ENCODE measurements at places on chromosomes 3 and 15.

GRCh38 chr15:100710744-100711515 is 108.5 kb downstream of the ASB7 start:
- DNase-seq = no peak

DNA sequence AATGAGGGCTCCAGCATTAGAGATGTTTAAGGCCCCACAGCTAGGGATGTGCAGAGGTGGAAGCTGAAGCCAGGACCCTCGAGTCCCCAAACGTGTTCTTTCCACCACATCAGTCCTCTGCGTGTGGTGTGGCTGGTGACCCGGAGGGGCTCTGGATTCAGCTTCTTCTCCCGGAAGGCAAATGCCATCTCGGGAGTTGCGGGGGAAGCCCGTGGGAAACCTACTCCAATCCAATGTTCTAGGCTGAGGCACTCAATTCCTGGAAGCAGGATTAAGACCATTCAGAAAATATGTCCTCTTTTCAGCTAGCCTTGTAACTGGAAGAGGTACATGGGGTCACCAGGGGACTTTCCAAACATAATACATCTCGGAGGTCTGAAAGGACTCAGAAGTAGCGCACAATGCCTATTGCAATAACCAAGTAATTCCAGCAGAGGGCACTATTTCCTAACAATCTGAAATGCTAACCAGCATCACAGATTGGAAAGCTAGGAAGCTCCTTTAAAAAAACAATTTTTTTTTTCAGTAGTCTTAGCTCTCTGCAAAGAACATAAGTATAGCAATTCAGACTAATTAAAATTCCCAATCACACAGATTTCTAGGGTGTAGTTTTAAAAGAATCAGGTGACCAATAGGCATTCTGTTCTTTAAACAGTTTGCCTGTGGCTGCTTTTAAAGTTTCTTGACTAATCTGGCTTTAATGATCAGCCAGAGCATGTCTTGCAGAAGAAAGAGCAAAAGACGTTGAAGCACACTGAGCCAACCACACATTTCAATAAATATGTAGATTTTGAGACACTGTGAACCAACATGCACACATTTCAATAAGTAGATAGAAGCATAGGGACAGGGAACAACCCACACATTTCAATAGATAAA is 36.1 kb downstream of the BNC1 start:
- DNase-seq = peak; percentile 86

DNA sequence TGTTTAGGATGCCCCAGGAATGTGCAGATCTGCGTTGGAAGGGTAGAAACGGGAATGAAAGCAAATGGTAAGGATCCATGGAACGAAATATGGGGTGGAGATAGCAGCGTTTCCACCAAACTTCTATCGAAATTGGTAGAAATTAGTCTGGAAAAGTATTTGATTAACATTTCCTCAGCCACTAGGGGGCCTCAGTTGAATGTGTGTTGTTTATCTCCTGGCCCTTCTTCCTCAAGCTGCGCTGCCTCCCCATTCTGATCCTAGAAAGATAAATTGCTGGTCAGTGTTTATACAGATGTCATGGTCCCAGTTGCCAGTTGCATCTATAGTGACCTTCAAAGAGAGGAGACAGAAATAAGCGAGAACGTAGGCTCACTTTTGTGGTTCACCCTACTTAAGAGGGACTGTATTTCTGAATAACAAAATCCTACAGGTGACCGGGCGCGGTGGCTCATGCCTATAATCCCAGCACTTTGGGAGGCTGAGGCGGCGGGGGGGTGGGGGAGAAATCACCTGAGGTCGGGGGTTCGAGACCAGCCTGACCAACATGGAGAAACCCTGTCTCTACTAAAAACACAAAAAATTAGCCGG is 457.1 kb downstream of the SQOR start:
- DNase-seq = peak; percentile 57

GRCh38 chr3:107806536-107806935 is 283.8 kb downstream of the BBX start:
- no peak for DNase-seq

- no peak for DNase-seq
These were observed 188.5 kb downstream of the FAM43A start for GRCh38 chr3:194874206-194874605.

- peak; percentile 65 for DNase-seq
These were observed 10.7 kb downstream of the IGF1R start for GRCh38 chr15:98658831-98659699.

DNA sequence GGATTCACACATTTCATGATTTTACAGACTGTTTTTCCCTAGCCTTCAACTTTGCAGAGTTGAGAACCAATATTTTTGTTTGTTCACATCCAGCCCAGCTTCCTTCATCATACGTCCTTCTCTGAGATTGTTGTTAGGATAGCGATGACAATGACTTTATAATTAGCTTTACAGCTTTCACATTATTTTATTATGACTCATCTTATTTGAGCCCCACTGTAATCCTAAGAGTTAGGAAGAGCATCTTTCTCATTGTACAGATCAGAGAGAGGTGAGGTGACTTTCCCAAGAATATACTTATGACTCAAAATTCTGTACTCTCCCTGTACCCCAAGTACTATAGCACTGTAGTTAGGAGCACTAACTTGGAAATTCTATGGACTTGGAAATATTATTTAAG is 156.1 kb downstream of the ALDH1A2 start:
- DNase-seq = no peak

- no peak for DNase-seq
These were observed 459.7 kb upstream of the EPHA6 start for GRCh38 chr3:96354742-96355141.

GRCh38 chr3:31615071-31615875 is 82.5 kb downstream of the STT3B start:
- DNase-seq = no peak

DNA sequence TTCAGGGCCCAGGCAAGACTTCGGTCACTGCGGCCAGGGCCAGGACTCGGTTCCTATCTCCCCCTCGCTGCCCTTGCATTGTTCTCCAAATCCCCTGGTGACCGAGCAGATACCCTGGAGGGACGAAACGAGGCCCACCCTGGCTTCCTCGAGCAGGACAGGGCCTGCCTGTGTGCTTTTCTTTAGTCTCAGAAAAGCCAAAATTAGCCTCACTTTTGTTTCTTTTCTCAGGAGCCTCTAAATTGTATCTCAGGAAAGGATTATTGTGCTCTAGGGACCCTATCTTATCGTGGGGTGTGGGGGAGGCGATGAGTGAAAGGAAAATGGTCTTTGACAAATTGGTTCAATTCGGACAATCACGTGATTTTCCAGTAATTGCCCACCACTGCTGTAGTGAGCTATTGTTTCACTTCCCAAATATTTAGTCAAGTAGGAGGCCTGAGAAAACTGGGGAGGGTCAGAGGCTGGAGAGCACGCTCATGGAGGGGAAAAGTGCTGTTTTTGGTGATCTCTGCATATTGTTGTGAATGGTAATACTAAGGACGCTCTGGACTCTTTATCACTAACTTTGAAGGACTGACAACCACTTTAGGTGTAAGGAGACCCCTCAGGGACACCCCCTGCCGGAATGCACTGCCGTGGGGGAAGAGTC is 61.6 kb downstream of the TMEM44 start:
- DNase-seq = peak; percentile 90

DNA sequence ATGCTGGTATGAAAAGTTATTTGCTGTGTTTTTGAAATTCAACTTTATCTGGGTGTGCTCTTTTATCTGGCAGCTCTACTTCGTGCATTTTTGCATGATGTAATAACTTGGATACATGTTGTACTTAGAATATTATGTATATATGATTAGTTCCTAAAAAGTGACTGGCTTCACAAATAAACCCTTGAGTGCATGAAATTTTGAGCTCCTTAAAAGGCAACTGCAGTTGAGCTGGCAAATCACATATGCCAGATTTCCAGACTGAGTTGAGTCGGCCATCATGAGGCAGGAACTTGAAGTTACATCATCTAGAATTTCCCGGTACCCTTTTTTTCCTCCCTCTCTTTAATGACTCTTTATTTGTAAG is 162.5 kb downstream of the FNDC3B start:
- DNase-seq = peak; percentile 96

DNA sequence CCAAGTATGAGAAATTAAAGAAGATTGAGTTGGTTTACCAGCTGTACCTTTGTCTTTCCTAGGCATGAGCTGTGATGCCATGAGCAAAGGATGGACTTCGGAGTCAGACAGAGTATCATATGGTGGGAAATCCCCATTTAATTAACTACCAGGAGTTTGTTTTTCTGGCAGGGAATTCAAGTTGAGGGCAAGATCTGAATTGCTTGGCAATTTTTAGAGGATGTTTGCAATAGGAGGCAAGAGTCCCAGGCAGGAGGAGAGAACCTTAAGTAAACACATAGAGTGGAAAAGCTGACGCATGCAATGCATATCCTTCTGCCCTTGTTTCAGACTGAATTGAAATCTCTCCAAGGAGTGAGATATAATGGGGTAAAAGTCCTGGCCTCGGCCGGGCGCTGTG is 569.7 kb upstream of the MDFIC2 start:
- peak; percentile 48 for DNase-seq

DNA sequence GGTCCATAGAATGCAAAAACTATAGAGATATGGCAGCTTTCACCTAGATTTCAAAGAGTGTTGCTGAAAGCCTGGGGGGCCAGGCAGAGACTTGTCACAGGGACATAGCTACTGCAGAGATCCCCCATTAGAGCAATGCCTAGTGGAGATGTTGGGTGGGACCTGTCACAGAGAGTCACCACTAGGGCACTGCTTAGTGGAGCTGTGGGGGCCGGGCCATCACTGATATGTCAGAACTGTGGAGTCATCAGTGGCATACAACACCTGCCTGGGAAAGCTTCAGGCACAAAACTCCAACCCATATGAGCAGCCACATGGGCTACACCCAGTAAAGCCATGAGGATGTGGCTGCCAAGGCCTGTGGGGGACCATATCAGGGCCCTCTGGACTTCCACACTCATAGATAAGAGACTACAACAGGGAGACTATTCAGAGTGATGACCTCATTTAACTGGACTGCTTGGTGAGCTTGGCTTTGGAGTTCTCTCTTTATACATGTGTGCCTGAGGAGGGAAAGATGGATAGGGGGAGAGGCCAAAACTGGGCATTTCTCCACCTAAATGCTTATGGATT is 176.3 kb downstream of the ZNF621 start:
- DNase-seq = no peak

DNA sequence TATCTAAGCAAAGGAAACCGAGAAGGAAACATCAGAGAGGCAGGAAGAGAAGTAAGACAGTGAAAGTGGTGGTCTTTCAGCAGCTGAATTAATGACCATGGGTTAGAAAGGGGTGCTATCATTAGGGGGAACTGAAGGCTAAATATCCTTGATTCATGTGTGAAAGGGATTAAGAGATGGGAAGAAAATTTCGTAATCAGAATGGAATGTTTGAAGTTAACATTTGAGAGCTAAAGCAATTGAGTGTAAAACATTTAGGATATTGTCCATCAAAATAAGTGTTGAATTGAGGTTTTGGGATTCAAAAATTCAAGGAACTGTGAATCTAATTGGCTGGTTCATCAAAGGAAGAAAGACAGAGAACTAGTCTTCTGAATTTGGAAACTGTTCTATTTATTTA is 4.1 kb upstream of the ECT2 start:
- peak; percentile 18 for DNase-seq

GRCh38 chr3:132404276-132404675 is 13.0 kb upstream of the DNAJC13 start:
- DNase-seq = peak; percentile 65

DNA sequence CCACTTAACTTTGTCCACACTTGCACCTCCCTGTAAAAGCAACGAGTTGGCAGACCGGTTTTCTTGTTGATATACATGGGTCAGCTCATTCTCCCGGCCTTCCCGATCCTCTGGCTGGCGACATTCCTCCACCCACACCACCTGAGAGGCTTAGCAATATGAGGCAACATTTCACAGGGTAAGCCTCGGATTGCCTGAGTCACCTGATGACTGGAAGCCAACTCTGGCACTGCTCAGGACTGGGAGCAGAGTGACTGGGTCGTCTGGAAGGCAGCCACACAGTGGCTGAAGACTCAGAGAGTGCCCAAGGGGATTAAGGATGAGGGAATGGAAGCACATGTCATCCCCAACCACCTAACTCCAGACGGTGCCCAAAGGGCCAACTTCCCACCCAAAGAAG is 9.8 kb downstream of the HOMER2 start:
- DNase-seq = no peak

GRCh38 chr3:88131695-88132094 is 18.1 kb upstream of the C3orf38 start:
- no peak for DNase-seq

GRCh38 chr15:80556694-80557367 is 138.3 kb upstream of the ABHD17C start:
- no peak for DNase-seq

DNA sequence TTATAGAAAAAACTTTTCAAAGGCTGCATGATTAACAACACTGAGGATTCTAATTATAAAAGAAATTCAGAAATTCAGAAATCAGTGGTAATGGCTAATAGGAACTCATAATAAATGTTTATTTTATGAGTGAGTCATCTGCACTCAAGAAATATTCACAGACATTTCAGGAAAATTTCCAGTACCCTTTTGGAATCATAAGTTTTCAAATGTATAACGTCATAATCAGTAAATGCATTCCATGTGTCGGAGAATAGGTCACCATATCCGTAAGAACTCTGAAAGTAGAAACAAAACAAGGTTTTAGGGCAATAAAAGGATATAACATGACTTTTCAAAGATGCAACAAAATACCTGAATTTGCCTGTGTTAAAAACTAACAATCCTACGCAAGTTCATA is 24.7 kb downstream of the EOGT start:
- peak; percentile 38 for DNase-seq

DNA sequence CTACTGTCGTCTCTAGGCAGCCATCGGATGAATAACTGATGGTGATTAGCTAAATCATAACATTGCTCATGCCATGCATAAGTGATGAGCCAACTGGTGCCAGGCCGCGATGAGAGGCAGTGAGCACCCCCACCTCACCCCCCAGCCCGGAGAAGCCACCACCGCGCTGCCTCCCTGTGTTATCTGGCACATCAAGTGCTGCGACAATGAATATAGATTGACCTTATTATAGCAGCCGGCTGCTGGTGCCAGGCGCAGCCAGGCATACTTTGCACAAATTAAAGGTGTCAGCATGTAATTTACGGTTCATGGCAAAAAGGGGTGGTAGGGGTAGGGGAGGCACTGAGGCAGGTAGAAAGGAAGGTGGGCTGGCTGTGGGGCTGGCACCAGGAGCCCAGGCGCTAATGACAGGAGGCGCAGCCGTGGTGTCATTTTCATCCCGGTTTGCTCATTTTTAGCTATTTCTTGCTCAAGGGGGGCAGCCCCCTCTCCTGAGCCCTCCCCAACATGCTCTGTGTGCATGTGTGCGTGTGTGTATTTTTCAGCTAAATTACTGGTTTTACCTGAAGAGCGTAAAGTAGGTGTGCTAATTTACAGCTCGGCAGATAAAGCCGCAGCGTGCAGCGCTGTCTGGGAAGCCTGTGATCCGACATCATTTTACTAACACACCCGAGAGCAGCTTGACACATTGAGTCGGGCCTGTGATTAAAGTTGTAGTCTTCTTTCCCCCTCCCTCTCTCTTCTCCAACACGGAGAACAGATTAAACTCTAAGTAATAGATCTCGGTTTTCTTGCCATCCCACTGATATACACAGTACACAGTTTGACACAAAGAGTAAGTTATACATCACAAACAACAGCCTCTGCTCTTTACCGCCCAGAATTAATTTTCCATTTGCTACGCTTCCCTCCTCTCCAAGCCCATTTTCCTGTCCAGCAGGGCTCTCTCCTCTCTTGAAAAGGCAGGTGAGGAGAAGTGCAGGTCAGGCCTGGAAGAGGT is 212.3 kb downstream of the RPLP1 start:
- DNase-seq = no peak

GRCh38 chr15:62622775-62623174 is 419.8 kb upstream of the TPM1 start:
- DNase-seq = no peak

- no peak for DNase-seq
These were observed 1038.2 kb downstream of the MCTP2 start for GRCh38 chr15:95269242-95270183.

GRCh38 chr3:168628549-168628948 is 532.8 kb upstream of the GOLIM4 start:
- no peak for DNase-seq

Data from fibroblast of pulmonary artery (primary cell).